ENCODE measurements at places on chromosomes 7 and 10. TPM values are rescaled to one million over a fixed set of nuclear protein-coding genes. Genes with fewer than 3 reads are reported as not detected.

The AP3M1 gene
- polyA plus RNA-seq, result 13.8 TPM

The CALCR gene
- 0.59 TPM for polyA plus RNA-seq

The PON3 gene
- polyA plus RNA-seq, result 1.6 TPM

The SKIDA1 gene
- 0.94 TPM for polyA plus RNA-seq

The CRHR2 gene
- polyA plus RNA-seq, result 1.4 TPM

The LRIT1 gene
- polyA plus RNA-seq, result not detected

The SCIN gene
- polyA plus RNA-seq, result 0.92 TPM

The FRMD4A gene
- polyA plus RNA-seq, result 8.9 TPM

The SSC4D gene
- 9.7 TPM for polyA plus RNA-seq

The PTPRE gene
- polyA plus RNA-seq, result 3.0 TPM

The AQP1 gene
- polyA plus RNA-seq, result not detected

The ZNF800 gene
- polyA plus RNA-seq, result 7.1 TPM

The ELFN1 gene
- 0.09 TPM for polyA plus RNA-seq

The PDGFA gene
- 39.5 TPM for polyA plus RNA-seq

The EBF3 gene
- polyA plus RNA-seq, result 0.12 TPM

The ENO4 gene
- 0.44 TPM for polyA plus RNA-seq

The FXYD4 gene
- not detected for polyA plus RNA-seq

The PDZD7 gene
- 1.7 TPM for polyA plus RNA-seq

Measured in GM23338 (cell line).